ENCODE measurements at places on chromosomes 5 and 9. TPM values are rescaled to one million over a fixed set of nuclear protein-coding genes. Genes with fewer than 3 reads are reported as not detected.

- H3K27ac ChIP-seq = no peak overlapping the region
- no peaks in the 10 kb centered on the region for H3K27me3 ChIP-seq
- no peak overlapping the region for H3K4me3 ChIP-seq
- peaks cover 55% of the 10 kb centered on the region for H3K4me1 ChIP-seq
Measured at GRCh38 chr5:146796911-146797310, 81.6 kb downstream of the PPP2R2B start.

DNA sequence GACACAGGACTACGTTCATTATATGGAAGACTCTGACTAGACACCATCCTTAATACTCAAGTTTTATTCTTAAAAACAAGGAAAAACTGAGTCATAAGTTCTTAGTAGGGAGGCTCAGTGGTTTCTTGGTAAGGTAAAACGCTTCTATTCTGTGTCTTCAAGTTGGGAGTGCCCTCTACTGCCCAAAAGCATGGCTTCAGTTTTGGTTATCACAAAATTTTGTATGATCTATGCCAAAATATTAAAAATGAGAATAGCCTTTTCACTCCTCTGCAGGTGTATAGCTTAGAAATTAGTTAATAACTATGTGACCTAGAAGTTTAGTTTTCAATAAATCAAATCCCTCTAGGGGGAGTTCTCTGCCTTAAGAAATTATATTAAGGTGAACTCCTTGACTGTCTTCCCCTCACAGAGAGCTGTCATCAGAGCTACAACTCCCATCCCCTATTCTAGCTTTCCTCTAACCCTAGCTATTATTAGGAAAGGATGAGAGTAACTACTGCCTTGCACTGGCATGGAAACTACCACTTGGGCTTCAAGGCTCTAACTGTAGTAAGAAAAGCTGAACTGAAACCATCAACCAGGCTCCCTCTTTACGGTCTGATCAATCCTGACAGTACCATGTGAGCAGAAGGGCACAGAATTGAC is 189.7 kb downstream of the GNAQ start:
- H3K4me3 ChIP-seq = no peak overlapping the region
- H3K27ac ChIP-seq = no peak overlapping the region
- no peaks in the 10 kb centered on the region for H3K27me3 ChIP-seq
- H3K36me3 ChIP-seq = no peaks in the 10 kb centered on the region

DNA sequence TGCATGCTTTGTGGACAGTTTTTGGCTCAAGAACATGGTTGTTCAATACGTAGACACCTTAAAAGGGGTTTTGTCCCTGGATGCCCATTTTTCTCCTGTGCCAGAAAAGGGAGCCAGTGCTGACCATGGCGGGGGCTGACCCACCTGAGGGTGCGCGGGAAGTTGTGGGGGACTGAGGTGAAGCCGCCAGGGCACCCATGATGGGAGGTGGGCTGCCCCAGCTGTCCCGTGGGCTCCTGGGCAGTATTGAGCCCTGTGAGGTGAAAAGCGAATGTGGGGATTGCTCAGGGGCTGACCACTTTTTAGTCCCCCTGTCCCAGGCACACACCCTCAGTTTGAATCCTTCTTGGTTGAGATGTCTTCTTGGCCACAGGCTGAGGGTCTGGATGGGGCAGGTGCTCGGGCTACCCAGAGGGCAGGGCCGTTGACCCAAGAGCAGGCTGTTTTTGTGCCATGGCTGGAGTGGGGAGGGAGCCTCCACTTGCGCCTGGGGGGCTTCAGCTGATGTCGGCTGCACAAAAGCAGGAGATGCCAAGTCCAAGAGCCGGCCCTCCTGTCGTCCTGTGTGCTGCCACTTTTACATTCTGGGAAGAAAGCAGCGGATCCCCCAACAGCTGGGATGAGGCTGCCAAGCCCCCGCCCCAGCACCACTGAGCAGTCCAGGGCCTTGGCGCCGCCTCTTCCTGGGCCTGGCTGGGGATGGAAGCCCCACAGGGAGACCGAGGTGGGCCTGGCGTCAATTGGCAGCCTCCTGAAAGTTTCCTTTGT is 120.1 kb downstream of the WNK2 start:
- H3K36me3 ChIP-seq = no peaks in the 10 kb centered on the region
- H3K4me3 ChIP-seq = no peak overlapping the region
- no peak overlapping the region for H3K27ac ChIP-seq
- H3K27me3 ChIP-seq = no peaks in the 10 kb centered on the region

Gene PTGES
- 3.9 TPM for total RNA-seq

- H3K36me3 ChIP-seq = no peaks in the 10 kb centered on the region
- H3K4me1 ChIP-seq = no peaks in the 10 kb centered on the region
- no peaks in the 10 kb centered on the region for H3K27me3 ChIP-seq
- no peak overlapping the region for H3K4me3 ChIP-seq
Measured at GRCh38 chr9:108325406-108325805, 530.4 kb downstream of the ACTL7B start.

DNA sequence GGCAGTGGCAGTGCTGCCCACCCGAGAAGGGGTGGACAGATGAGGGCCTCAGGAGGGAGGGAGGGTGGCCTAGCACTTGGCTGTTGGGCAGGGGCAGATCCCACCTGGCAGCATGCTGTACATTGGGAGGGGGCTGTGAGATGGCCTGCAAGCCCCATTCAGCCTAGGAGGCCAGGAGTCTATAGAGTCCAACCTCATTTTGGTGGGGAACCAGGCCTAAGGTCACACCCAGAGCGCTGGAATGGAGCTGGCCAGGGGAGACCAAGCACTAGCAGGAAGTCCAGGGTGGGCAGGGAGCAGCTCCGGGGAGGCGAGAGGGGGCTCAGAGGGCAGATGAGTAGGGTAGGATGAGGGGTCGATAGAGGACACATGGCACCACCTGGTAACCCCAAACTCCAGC is 22.9 kb downstream of the TRIM14 start:
- no peaks in the 10 kb centered on the region for H3K27me3 ChIP-seq
- H3K27ac ChIP-seq = no peak overlapping the region
- no peak overlapping the region for H3K4me3 ChIP-seq
- H3K4me1 ChIP-seq = peaks cover 12% of the 10 kb centered on the region
- peaks cover 8% of the 10 kb centered on the region for H3K36me3 ChIP-seq

Gene TERT
- 36.2 TPM for total RNA-seq

DNA sequence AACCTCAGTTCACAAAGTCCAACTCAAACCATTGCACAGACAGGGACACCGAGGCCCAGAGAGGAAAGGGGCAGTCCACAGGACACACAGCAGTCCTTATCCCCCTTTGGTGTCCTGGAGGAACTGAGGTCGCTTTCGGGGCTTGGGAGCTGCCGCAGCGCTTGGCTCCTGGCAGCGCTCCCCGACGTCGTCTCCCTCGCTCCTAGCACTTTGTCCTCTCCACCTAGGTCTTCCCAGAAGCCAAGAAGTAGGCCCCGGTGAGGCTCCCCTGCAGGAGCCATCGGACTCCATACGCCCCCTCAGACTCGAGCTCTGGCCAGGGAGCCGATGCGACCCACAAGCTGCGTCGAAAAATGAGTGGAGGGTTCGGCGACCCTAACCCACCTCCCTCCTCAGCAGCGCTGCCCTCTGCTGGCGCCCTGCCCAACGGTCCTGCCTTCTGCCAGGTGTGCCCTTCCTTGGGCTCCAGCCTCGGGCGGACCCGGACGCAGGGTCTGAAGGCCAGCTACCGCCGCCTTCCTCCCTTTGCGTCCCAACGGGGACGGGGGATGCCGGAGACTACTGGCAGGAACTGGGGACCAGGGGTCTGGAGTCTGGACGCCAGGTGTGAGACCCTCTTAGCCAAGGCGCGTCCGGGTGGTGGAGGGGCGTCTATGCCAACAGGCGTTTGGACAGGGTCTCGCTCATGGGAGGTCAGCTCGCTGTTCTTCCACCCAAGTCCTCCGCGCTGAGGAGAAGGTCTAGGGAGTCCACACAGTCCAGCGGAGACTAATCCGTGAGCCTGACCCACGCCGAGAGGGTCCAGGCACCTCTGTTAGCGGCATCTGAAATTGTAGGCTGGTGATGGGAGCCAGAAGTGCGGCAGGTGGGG is 2.1 kb upstream of the PRDM12 start:
- peak; percentile 61 for DNase-seq
- H3K27me3 ChIP-seq = peaks cover 100% of the 10 kb centered on the region
- no peaks in the 10 kb centered on the region for H3K36me3 ChIP-seq
- H3K4me3 ChIP-seq = peak overlapping the region; percentile 67
- H3K4me1 ChIP-seq = peaks cover 23% of the 10 kb centered on the region
- H3K27ac ChIP-seq = no peak overlapping the region

DNA sequence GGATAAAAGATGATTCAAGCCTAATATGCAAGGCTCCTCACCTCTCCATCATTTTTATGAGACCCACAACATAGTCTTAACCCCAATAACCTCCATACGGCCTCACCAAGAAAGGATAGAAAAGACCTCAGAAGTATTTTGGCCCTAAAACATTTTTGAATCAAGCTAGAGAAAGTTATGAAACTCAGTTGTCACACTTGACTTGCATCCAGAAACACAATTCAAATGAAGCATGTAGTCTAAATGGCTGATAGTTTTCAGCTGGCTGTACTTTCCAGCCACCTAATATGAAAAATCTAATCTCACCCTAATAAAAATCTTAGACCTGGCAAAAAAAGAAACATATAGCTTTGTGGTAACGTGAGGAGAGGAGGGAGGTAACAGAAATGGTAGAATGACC is 116.1 kb downstream of the ARL15 start:
- H3K4me3 ChIP-seq = no peak overlapping the region
- DNase-seq = no peak
- no peaks in the 10 kb centered on the region for H3K4me1 ChIP-seq
- H3K27ac ChIP-seq = no peak overlapping the region
- H3K27me3 ChIP-seq = no peaks in the 10 kb centered on the region
